NCI-H1092 (cell line): ENCODE measurements at places on chromosomes 2 and 18.

DNA sequence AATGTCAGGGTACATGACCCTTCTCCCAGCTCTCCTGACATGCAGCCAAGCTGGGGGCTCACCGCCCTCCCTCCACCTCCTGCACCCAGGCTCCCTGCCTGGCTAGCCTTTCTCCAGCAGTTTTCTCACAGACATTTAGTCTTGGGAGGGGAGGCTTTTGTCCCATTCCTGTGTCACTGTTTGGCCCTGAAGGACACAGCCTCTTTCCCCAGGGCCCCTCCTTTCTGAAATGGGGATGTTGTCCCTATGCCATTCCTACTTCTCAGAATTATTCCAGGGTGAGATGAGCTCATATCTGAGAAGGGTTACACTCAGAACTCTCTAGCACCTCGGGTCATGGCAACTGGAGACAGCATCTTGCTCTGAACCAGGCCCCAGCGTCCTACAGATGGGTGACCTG lies 47.3 kb upstream of the MRPL33 start:
- DNase-seq, result no peak

GRCh38 chr18:23995180-23995579 lies 19.4 kb upstream of the TTC39C start:
- DNase-seq, result no peak

DNA sequence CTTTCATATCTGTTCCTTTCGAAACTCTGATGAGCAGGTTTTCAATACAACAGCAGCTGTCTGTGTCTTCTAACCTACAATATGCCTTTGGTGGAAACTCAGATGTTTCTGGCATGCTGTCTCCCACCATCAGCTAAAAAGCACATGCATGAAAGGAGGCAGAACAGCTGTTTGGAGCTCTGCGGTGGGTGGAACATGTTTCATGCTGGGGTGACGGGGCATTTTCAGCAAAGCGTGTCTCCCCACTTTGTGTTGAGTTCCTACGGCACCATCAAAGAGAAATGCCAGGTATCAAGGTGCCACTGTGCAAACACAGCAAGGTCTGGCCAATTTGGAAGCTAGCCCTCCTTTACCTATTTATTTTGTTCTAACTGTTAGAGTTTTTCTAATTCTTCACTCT lies 290.1 kb downstream of the CLIP4 start:
- DNase-seq, result no peak

DNA sequence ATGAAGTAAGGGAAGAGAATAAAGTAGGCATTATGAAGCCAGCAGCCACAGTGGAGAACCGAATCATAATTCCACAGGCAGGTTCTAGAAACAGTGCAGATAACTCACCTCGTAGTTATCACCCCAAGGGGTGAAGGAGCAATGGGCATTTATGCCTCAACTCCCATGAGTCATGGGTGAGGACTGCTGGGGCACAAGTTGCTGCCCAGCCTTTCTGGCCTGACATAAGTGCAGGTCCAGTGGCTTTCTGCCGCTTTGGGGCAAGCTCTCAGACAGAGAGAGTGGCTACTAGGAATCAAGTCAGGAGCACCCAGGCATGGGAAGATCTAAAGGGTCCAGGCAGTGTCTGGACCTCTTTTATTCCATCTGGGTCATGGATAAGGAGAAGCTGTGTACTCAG lies 149.8 kb downstream of the SUCLG1 start:
- DNase-seq, result no peak

- no peak for DNase-seq
Measured at GRCh38 chr2:145228506-145228905, 708.6 kb upstream of the ZEB2 start.

GRCh38 chr18:24764766-24765165 lies 304.3 kb downstream of the HRH4 start:
- DNase-seq, result no peak

- no peak for DNase-seq
Measured at GRCh38 chr18:35474884-35475283, 22.9 kb downstream of the INO80C start.

DNA sequence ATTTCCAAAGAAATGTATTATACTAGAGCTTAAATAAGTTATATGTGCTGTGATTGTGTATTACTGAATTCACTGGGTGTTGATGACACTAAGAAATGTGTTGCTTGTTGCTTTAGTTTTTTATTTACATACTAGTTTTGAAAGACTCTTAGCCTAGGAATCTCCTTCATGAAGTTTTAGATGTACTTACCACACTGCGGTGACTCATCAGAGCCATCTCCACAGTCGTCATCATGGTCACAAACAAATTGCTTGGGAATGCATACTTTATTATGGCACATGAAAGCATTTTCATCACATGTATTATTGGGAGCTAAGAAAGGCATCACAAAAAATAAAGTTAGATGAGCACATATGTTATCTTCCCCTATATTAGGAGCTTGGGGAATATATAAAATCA lies 1624.2 kb downstream of the LRP1B start:
- DNase-seq, result no peak

GRCh38 chr18:77054288-77054605 lies 78.3 kb downstream of the MBP start:
- no peak for DNase-seq
